Kasumi-1 (cell line): ENCODE measurements at places on chromosomes 6 and 20.

- no peak for DNase-seq
These were observed 148.5 kb upstream of the PDE7B start for GRCh38 chr6:135703007-135703406.

- peak; percentile 57 for DNase-seq
These were observed 2.7 kb upstream of the JAG1 start for GRCh38 chr20:10676518-10676917.

- no peak for DNase-seq
These were observed 60.8 kb upstream of the EPB41L1 start for GRCh38 chr20:36093804-36094145.

DNA sequence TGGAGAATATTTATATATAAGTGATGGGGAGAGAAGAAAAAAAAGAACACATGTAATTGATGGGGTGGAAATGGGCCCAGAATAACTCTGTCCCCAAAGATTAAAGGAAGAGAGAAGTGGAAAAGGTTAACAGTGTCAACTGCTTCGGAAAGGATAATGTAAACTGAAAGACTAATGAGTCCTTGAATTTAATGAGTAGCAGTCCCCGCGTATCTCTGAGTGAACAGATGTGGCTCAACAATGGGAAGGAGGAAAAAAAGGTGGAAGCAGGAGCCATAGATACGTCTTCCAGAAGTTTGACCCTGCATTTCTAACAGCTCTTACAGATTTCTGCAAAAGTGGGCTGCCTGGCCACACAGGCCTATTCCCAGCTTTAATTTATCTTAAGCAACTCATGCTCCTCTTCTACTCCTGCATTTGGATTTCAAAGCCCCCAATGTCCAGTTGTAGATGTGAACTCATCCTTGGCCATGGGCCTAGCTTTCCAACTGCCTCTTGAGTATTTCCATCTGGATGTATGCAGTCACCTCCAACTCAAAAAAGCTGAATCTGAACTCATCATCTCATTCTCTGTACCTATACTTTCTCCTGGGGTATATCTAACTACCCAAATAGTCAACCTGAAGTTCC is 61.3 kb downstream of the DST start:
- DNase-seq: no peak

DNA sequence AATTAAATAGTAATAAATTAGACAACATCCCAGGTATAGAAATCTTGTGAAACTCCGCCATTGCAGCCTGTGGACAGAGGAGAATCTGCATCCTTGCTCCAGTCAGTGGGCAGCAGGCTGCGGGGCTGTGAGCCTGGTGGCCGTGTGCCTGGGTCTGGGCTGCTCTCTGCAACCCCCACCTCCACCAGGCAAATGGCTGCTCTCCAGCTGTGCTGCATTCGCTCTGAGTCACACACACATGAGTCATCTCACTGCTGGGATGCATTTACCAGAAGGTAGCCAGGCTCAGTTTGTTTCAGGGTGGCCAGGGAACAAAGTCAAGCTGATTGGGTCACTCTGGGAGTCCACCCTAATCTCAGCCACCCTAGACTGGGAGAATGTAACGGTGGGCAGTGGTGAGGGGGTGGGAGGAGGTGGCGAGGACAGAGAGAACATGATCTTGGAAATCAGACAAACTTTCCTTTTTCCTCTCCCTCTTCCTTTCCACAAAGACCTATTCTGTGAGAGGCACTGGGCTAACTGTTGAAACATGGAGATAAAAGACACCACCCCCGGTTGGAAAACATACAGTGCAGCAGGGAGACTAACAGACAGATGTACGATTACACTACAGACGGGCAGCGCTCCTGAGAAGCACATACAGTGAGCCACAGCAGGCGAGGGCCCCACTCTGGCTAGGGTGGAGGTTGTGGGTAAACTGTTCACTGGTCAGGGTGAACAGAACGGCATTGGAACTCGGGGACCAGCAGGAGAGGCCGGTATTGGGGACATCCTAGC is 59.2 kb downstream of the TRAM2 start:
- DNase-seq: peak; percentile 58

DNA sequence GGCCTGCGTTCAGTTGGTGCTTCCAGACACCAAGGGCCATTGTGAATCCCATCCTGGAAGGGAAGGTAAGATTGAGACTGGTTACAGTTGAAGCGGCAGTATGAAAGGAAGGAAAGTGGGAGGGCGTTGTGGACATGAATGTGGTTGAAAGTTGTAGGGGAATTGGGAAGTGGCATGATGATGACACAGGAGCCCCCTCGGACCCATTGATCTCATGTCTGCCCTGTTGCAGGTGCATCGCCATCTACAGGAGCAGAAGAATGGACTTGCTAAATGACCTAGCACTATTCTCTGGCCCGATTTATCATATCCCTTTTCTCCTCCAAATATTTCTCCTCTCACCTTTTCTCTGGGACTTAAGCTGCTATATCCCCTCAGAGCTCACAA is 5.5 kb downstream of the HLA-DQA1 start:
- DNase-seq: no peak

DNA sequence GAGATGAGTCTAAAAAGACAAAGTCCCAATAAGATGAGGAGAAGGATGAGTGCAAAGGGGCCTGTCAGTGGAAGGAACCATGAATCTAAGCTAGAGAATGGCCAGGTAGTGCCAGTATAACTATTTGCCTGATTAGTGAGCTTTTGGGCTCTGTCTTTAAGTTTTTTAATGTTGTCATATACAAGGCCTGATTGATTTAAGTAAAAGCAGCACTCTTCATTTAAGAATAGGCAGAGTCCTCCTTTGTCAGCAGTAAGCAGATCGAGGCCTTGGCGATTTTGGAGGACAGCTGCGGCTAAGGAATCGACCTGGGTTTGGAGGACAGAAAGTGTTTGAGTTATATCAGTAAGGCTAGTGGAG is 753.4 kb upstream of the ADGRB3 start:
- DNase-seq: peak; percentile 66

DNA sequence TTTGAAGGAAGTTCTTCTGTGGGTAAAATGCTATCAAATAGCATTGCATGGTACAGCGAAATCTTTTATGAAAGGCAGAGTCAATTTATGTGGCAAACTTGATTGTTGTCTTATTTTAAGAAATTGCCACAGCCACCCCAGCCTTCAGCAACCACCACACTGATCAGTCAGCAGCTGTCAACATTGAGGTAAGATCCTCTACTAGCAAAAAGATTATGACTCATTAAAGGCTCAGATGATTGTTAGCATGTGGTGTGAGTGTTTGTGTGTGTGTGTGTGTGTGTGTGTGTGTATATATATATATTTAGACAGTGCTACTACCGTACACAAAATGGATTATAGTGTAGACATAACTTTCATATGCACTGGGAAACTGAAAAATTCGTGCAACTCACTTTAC is 27.8 kb downstream of the LRRN4 start:
- DNase-seq: peak; percentile 30

DNA sequence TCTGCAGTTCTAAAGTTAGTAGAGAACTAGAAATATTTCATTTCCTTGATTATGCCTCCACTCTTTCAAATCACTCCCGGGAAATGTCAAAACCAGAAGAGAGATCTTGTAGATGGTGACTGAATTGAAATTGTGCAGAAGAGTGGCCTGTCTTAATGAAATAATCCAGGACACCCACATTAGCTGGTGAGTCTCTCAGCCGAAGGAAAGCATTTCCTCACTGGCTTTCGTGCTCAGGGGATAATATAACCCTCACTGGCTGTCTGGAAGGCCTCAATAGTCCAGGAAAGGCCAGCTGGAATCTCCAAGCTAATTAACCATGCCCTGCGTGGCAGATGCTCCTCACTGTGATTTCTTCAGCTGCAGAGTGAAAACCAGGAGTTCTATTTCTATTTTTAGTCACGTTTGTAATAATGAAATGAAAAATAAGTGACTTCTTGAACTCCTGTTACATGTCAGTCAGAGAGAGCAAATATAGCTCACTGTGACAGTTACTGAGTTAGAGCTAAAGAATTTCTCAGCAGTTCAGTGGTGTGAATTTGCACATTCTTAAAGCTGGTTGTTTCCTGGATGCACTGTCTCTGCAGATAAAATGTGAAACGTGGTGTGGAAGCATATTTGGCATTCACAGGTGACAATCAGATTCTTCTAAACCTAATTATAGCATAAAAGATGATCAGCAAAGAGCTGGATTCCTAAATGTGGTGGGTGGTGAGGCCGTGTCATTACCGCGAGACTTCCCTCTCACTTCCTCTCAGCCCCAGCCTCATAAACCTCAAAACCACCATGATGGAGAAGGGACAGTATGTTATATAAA is 211.7 kb downstream of the LMBRD1 start:
- DNase-seq: peak; percentile 61

- DNase-seq: no peak
These were observed 69.8 kb upstream of the RIN2 start for GRCh38 chr20:19688031-19688806.

GRCh38 chr20:24504331-24505285 is 35.2 kb downstream of the SYNDIG1 start:
- DNase-seq: no peak

DNA sequence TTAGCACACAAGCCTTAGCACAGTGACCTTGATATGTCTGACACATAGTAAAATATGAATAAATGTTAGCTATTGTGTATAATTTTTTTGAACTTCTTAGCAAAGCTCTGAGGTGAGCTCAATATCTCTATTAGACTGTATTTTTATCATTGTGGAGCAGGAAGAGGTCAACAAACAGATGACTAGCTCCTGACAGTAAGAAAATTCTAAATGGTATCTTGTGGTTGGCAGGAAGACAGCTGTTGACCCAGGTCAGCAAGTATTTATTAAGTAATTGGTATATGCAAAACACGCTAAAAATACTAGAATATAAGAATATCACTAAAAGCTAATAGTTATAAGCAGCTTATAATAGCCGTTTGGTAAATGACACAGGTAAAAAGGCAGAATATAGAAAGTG is 77.5 kb upstream of the MARCKS start:
- no peak for DNase-seq

DNA sequence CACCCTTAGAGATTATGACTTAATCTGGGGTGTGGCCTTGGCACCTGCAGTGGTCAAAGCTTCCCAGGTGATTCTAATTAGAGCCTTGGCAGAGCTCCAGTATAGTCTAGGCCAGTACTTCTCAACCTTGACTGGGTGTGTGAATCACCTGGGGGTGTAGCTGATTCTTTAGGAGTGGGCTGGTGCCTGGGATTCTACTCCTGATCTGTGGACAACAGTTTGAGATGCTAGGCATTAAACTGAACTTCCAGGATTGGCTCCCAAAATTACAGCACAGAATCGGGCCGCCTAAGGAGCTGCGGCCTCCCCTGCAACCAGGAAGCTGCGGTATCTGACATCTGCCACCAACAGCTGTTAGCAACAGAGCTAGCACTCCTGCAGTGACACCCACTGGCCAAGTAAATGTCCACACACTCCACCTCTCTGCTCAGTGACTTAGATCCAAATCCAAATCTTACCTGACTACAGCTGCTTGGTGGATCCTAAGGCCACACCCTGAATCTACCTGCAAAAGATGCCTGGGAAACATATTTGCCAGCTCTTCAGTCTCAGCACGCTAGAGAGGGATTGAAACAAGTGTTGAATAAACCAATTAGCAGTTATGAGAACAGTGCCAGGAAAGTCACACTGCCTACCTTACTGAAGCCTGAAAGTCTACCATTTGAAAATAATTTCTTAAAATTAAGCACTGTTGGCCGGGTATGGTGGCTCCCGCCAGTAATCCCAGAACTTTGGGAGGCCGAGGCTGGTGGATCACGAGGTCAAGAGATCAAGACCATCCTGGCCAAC is 126.7 kb downstream of the UNC5CL start:
- peak; percentile 65 for DNase-seq

GRCh38 chr6:52904562-52905279 is 4.8 kb downstream of the GSTA3 start:
- peak; percentile 13 for DNase-seq

DNA sequence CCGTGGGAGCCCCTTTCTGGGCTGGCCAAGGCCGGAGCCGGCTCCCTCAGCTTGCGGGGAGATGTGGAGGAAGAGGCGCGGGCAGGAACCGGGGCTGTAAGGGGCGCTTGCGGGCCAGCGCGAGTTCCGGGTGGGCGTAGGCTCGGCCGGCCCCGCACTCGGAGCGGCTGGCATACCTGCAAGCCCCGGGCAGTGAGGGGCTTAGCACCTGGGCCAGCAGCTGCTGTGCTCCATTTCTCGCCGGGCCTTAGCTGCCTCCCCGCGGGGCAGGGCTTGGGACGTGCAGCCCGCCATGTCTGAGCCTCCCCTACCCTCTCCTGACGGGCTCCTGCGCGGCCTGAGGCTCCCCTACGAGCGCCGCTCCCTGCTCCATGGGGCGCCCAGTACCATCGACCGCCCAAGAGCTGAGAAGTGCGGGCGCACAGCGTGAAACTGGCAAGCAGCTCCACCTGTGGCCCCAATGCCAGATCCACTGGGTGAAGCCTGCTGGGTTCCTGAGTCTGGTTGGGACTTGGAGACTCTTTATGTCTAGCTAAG is 82.8 kb upstream of the E2F3 start:
- no peak for DNase-seq

GRCh38 chr6:79997728-79998127 is 6.7 kb upstream of the TTK start:
- DNase-seq: no peak

- DNase-seq: no peak
These were observed 16.2 kb downstream of the HLA-DPB1 start for GRCh38 chr6:33091957-33092356.

- DNase-seq: no peak
These were observed 9.9 kb upstream of the ASCC3 start for GRCh38 chr6:100891079-100891478.

- DNase-seq: no peak
These were observed 362.3 kb downstream of the RIMS1 start for GRCh38 chr6:72248621-72249020.

- DNase-seq: no peak
These were observed 26.3 kb upstream of the FYN start for GRCh38 chr6:111899531-111899930.

- no peak for DNase-seq
These were observed 9.5 kb downstream of the MBOAT1 start for GRCh38 chr6:20202699-20203302.

GRCh38 chr6:13563009-13563408 is 11.4 kb upstream of the SIRT5 start:
- no peak for DNase-seq

DNA sequence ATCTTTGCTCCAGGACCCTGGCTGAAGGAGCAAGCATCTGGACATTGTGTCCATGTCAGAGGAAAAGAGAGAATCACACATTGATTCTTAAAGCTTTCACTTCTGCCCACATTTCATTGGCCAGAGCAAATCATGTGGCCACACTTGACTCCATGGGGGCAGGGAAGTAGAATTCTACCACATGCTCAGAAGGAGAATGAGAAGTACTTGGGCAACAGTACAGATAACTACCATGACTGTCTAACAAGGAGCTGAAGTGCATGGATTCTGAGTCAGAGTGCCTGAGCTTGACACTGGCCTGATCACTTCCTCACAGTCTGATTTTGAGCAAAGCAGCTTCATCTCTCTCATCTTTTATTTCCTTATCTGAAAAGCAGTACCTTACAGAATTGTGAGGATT is 38.6 kb downstream of the GHRH start:
- DNase-seq: peak; percentile 68

DNA sequence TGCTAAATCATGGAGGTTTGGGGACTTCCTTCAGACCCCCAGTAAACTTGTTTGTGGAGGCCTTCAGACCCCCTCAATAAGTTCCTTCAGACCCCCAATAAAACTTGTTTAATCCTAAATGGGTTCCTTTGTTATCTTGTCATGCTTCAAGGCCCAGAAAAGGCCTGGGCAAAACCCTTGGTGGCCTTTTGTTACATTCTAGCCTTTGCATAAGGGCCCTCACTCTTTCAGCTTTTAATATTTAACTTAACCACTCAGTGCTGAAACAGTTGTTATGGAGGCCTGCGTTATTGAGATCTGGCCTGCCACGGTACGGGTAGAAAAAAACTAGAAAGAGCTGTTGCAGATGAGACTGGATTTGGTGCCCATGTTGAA is 4.3 kb upstream of the DYNLRB1 start:
- no peak for DNase-seq

GRCh38 chr20:34859826-34860545 is 12.7 kb downstream of the GGT7 start:
- DNase-seq: no peak
